H9 (cell line): ENCODE measurements at places on chromosomes 16 and 17. TPM values are rescaled to one million over a fixed set of nuclear protein-coding genes. Genes with fewer than 3 reads are reported as not detected.

GRCh38 chr16:27281243-27281642 is 12.7 kb upstream of the NSMCE1 start:
- no peaks in the 10 kb centered on the region for H3K27me3 ChIP-seq
- no peak for DNase-seq
- no peak overlapping the region for H3K4me3 ChIP-seq
- no peaks in the 10 kb centered on the region for H3K36me3 ChIP-seq
- no peaks in the 10 kb centered on the region for H3K4me1 ChIP-seq

GRCh38 chr16:4837733-4838501 is 9.2 kb downstream of the GLYR1 start:
- DNase-seq = no peak
- no peak overlapping the region for H3K4me3 ChIP-seq
- no peak overlapping the region for H3K27ac ChIP-seq
- H3K36me3 ChIP-seq = peaks cover 26% of the 10 kb centered on the region; the same call in 2 of the 3 replicates
- no peaks in the 10 kb centered on the region for H3K4me1 ChIP-seq
- no peaks in the 10 kb centered on the region for H3K27me3 ChIP-seq

GRCh38 chr16:53753431-53753830 is 49.5 kb downstream of the FTO start:
- no peak overlapping the region for H3K4me3 ChIP-seq
- no peak for DNase-seq
- no peaks in the 10 kb centered on the region for H3K27me3 ChIP-seq
- H3K4me1 ChIP-seq = no peaks in the 10 kb centered on the region; the same call in 1 of the 2 replicates

GRCh38 chr17:17036524-17036998 is 5.7 kb upstream of the MPRIP start:
- H3K4me3 ChIP-seq = no peak overlapping the region
- 0 out of 2 replicates have a peak, but pooled peaks cover under 1% of the 10 kb centered on the region for H3K4me1 ChIP-seq
- H3K27me3 ChIP-seq = no peaks in the 10 kb centered on the region
- no peaks in the 10 kb centered on the region for H3K36me3 ChIP-seq
- H3K27ac ChIP-seq = no peak overlapping the region

GRCh38 chr17:43936434-43936833 is 5.8 kb downstream of the PPY start:
- no peaks in the 10 kb centered on the region for H3K4me1 ChIP-seq
- H3K27ac ChIP-seq = no peak overlapping the region
- H3K36me3 ChIP-seq = no peaks in the 10 kb centered on the region
- DNase-seq = no peak

GRCh38 chr16:59212492-59213024 is 478.4 kb upstream of the GOT2 start:
- peaks cover 7% of the 10 kb centered on the region; the same call in 1 of the 2 replicates for H3K4me1 ChIP-seq
- H3K4me3 ChIP-seq = no peak overlapping the region
- no peak overlapping the region for H3K27ac ChIP-seq

DNA sequence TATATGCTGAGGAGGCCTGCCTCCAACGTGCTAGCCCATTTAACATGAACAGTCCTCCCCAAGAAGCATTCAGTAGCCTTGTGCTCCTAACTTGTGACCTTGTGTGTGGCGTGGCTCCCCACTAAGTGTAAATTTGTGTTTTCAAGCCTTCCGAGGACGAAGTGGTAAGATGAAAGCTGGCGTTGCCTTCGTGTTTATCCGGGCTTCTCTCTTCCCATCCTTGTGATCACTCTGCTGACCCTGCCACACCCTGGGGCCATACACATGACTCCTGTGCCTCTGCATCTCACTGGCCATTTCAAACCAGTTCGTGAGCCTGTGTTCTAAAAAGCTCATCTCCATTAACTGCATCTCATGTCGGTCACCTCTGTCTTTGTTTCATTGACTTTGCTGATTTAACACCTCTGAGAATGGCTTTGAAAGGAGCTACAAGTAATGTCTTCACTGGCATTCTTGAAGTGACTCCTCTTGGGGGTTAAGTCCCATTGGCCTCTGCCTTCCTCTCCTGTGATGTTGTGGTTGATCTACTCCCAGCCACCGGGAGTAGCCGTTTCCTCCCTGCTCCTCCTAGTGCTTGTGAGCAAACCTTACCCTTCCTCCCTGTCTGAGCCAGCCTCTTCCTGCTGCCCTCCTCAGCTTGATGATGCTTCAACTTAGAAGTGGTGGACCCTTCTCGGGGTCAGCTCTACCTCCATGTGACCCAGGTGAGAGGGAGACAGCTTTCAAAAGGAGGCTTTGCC is 27.4 kb upstream of the NAGLU start:
- H3K4me3 ChIP-seq = no peak overlapping the region
- no peaks in the 10 kb centered on the region for H3K27me3 ChIP-seq
- no peak overlapping the region for H3K27ac ChIP-seq
- no peaks in the 10 kb centered on the region; the same call in 2 of the 3 replicates for H3K36me3 ChIP-seq

DNA sequence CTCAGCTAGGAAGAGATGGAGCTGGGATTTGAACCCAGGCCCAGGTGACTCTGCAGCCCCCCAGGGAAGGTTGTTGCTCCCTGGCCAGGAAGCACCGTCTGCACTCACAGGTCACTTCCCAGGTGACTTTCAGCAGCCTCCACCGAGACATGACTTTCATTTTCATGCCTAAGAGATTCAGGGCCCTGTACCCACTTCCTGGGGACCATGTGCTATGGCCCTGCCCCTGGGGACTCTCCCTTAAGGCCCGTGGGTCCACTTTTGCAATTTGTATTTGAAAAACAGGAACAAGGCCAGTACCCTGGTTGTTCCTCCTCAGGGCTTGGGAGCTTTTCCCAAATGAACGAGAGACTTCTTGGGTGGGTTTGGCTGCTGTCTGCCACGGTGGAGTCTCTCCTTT is 191.0 kb downstream of the IRF8 start:
- H3K4me3 ChIP-seq = no peak overlapping the region
- H3K27ac ChIP-seq = no peak overlapping the region
- no peaks in the 10 kb centered on the region for H3K36me3 ChIP-seq
- no peaks in the 10 kb centered on the region for H3K27me3 ChIP-seq
- DNase-seq = no peak

The MLKL gene
- 0.37 and 0.42 TPM in 2 replicates for total RNA-seq

The MYH11 gene
- total RNA-seq = 0.42 and 0.88 TPM in 2 replicates

The FMNL1 gene
- 6.3 and 6.9 TPM in 2 replicates for total RNA-seq

The HOXB8 gene
- not detected in 2 replicates for total RNA-seq

The CCDC137 gene
- total RNA-seq = 57.5 and 60.8 TPM in 2 replicates

The UBE2O gene
- 47.7 and 52.6 TPM in 2 replicates for total RNA-seq

The CHST5 gene
- total RNA-seq = 0.11 TPM in 1 of 2 replicates, not detected in the other
